Suprapubic skin (tissue), 4 donors: ENCODE measurements at places on chromosomes 16 and 17. TPM values are rescaled to one million over a fixed set of nuclear protein-coding genes. Genes with fewer than 3 reads are reported as not detected.

Gene EIF3C
- total RNA-seq = 235 TPM

Gene CDYL2
- total RNA-seq = 4.0 TPM

GRCh38 chr16:27175888-27176287, 27.4 kb upstream of the KDM8 start:
- peaks cover 10% of the 10 kb centered on the region for H3K4me1 ChIP-seq
- H3K4me3 ChIP-seq = no peak overlapping the region
- no peaks in the 10 kb centered on the region for H3K27me3 ChIP-seq
- no peaks in the 10 kb centered on the region for H3K36me3 ChIP-seq
- H3K27ac ChIP-seq = no peak overlapping the region

GRCh38 chr16:2987833-2988232, 7.6 kb upstream of the PKMYT1 start:
- H3K27me3 ChIP-seq = peaks cover 34% of the 10 kb centered on the region
- no peaks in the 10 kb centered on the region for H3K36me3 ChIP-seq
- DNase-seq = no peak
- H3K4me3 ChIP-seq = no peak overlapping the region
- H3K4me1 ChIP-seq = peaks cover 47% of the 10 kb centered on the region

DNA sequence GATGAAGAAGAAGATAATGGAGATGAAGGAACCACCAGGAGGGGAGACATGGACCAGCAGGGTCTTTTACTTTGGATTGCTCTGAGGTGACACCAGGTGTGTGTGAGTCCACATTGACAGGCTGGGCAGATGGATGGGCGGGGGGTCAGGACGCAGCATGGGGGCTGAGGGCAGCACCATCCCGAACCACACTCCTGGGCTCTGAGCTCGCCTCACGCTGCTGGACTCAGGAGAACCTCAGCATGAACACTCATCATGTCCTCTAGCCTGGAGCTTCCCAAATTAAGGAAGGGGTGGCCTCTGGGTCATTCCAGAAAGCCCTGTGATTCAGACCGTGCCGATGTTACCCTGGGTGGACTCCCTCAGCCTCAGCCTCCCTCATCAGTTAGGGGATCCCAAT, 50.4 kb upstream of the MAP3K14 start:
- H3K4me3 ChIP-seq = no peak overlapping the region
- no peaks in the 10 kb centered on the region for H3K36me3 ChIP-seq
- H3K27me3 ChIP-seq = no peaks in the 10 kb centered on the region
- peak; percentile 52 for DNase-seq
- H3K4me1 ChIP-seq = peaks cover 20% of the 10 kb centered on the region
